ENCODE measurements at places on chromosomes 7 and 10.

- no peak for DNase-seq
Measured at GRCh38 chr10:114974625-114975024, 36.6 kb downstream of the TRUB1 start.

GRCh38 chr10:110918643-110919348, at the start of gene BBIP1:
BBIP1 (minus strand) TSS chr10:110919180; CDS start chr10:110918157, 1,023 bp downstream.
- DNase-seq, result no peak

GRCh38 chr7:139640681-139641080, 117.2 kb downstream of the CLEC2L start:
- DNase-seq, result no peak

- DNase-seq, result no peak
Measured at GRCh38 chr10:34251177-34251576, 563.9 kb downstream of the PARD3 start.

GRCh38 chr10:110498087-110498981, 627 bp downstream of the DUSP5 start:
- peak; percentile 65 for DNase-seq

- no peak for DNase-seq
Measured at GRCh38 chr7:101630591-101630990, 1.5 kb upstream of the MYL10 start.

DNA sequence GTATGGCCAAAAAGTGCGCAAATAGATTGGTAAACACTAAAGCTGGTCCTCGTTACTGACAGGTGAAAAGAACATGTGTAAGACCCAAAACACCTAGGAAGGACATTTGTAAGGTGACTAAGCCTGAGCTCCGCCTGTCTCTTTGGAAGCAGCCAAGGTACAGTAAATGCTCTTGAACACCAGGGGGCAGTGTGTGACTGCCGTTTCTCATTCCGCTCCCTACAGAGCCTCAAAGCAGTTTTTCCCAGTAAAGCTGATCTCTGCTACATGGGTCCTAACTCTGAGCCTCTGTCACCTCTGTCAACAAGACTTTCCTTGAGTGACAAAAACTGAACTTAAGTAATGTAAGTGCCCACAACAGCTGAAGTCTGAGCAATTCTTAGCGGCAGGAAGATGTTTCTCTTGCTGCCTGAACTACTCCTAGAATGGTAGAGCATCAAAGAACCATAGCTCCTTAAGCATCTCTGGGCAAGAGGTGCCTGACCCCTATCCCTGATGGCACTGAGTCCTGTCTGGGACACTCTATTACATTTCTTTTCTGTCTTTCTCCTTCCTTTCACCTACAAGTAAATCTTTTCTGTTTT, 238.0 kb upstream of the INHBA start:
- DNase-seq, result peak; percentile 81

GRCh38 chr7:101195884-101196283, 5.0 kb downstream of the MOGAT3 start:
- DNase-seq, result no peak

DNA sequence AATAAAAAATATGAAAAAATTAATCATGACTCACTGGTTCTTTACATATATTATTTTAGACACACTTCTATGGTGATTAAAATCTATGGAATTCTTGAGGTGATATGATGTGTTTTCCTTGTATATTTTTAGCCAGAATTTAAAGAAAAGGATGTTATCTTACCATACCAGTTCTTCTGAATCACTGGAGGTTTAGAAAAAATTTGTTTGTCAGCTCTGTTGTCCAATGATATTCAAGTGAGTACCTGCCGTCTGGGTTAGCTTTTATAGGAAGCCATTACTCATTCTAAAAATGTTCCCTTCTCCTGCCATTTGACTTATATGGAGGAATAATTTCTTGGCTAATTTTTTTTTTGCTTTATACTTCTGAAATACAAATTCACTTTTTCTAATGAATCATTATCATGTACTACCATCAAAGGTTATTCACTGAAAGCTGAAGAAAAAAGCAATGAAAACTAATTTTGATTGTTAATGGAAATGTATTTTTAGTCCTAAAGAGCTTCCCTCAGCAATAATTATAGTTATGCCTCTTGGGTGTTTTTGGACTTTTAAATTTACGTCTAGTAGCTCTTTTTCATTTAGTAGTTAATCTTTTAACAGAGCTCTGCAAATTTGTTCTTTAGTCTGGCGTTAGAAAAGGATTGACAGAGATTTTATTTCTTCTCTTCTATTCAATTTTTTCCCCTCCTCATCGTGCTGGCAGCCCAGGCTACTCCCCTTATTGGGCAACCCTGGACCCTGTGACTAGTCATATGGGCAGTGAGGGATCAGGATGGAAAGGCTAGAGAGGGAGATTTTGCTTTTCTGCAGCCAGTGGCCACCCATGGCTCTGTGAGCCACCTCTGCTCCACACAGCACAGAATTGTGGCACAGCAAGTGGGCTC, 434.2 kb downstream of the LRMDA start:
- DNase-seq, result no peak

DNA sequence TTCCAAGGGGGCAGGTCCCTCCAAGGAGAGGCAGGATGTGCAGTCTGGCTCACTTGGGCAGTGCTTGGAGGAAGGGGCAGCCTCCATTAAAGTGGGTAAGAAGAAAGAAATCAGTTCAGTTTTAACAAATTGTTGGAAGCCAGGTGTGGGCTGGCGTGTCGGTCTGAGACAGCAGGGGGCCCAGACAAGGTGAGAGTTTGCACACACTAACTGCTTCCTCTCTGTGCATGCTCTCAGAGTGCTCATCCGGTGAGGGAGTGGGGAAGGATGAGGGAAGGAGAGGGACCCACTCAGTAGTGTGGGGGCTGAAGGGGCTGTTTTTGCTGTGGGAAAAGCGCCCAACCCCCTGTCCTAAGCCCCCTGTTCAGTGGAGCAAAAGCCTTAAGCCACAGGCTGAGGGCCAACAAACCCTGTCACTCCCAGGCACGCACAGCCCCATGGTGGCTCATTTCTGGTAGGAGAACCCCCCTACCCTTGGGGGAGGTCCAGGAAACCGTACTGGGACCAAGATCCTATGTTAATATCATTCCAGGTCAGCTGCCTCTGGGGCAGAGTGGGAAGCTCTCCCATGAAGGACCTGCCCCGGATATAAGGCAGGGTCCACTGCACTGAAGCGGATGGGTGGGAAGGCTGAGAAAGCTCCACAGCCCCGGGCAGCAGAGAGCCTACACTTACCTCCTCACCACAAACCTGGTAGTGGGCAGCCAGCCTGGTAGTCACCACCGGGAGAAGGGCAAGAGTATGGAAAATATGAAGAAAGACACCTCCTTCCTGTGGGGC, 5.1 kb upstream of the PCBD1 start:
- DNase-seq, result no peak

GRCh38 chr7:120110169-120110568, 162.8 kb upstream of the KCND2 start:
- no peak for DNase-seq

- no peak for DNase-seq
Measured at GRCh38 chr10:105029286-105029685, 388.2 kb downstream of the SORCS3 start.

GRCh38 chr10:13100349-13101294, 659 bp downstream of the OPTN start:
- DNase-seq, result peak; percentile 36

GRCh38 chr10:125057158-125058001, 103.0 kb downstream of the CTBP2 start:
- peak; percentile 93 for DNase-seq

GRCh38 chr7:99270702-99271101, 1.9 kb upstream of the MYH16 start:
- no peak for DNase-seq

DNA sequence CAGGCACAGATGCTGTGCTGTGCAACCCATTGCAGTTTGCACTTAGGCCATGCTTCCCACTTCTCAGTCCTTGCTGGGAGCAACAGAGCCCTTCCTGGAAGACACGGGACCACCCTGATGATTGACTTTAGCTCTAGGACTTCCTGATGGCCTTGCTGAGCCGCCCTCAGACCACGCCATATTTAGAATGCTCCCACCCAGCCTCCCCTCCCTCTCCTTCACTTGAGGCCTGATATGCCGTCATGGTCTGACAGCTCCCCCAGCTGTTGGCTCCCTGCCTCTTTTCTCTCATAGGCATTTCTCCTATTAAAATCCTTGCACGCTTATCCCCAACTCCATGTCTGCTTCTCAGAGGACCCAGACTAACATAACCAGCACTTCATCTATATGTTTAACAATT, 29.4 kb upstream of the GATAD1 start:
- no peak for DNase-seq

DNA sequence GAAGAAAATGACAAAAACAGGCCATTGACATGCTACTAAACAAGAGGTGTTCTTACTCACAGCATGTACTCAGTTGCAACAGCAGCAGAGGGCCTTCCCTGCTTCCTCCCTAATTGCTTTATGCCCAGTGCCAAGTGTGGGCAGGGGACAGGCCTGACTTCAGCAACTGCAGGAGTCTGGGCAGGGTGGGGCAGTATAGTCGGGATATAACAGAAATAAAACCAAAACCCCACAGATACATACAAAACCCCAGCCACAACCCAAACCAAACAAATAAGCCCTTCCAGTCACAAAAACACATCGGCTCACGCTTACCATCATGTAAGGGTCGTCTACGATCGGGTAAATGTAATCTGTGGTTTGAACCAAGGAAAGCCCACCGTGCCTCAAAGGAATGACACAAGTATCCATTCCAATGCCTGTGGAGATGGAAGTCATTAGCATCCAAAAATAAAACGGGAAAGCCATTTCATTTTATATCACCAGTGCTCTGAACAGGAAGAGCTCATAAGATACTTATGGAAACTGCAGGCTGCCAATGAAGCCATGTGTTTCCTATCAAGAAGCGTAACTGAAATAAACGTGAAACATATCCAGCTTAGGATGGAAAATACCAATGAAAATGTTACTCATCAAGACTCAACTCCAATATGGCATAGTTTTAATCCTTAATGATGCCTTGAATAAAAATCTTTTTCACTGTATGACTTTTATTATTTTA, 9.5 kb downstream of the SEPHS1 start:
- peak; percentile 69 for DNase-seq

DNA sequence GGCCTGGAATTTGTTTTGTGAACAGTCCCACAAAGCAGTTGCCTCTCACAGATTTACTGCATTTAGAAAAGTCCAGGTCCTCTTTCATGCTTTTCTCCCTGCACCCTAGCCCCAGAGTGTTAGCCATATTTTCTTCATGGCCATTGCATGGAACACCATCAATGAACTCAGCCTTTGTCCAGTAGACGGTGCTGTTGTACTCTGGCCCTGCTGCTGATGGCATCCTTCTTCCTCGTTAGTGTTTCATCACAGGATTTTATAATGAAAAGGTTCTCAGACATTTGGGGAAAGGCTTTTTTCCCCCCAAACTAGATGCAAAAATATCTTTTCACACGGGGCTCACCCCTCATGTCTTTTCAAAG, 93.0 kb upstream of the SLC25A13 start:
- DNase-seq, result peak; percentile 21

DNA sequence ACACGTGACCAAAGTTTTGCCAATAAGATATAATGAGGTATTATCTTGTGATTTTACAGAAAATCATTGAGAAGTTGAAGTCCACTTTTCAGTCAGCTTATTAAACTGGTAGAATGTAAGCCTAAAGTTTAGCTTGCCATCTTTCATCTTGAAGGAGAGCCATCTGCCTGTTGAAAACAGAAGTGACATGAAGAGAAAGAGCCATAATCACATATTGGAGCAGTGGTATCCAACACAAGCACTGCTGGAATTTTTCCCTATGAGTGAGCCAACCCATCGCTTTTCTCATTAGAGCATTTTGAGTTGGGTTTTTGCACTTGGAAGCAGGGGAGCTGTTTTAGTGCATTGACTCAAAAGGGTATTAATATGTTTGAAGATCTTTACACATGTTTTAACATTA, 117.6 kb upstream of the FERD3L start:
- peak; percentile 29 for DNase-seq

DNA sequence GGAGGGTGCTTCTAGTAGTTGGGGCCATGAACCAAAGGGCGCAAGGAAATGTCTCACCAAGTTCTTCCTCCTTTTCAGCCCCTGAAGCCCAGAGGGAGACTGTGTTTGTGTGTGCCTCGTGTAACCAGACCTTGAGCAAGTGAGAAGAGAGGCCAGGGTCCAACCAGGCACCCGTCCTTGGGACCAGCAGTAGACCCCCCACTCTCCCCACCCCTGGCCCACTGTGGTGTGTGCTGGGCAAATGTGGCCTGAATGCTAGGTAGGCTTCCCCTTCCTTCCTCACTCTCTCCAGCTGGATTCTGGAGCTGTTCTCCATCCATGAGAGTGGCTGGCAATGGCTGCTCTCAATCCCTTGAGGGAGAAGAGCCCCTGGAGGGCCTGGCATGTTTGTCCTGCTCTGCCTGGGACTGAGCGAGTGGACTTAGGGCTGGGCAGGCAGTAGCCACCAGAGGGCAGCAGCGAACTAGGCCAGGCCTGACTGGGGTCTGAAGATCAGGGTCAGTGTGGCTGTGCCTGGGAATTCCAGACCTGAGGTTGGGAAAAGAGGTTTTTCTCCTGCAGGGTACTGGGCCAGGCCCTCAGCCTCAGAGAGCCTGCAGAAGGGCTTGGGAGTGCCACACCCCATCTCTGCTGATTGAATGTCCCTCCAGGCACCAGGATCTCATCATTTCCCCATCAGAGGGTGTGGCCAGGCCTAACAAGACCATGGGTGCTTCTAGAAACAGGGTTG, 12.5 kb downstream of the SFRP5 start:
- peak; percentile 75 for DNase-seq

GRCh38 chr10:13700473-13701144, 113.8 kb downstream of the PRPF18 start:
- no peak for DNase-seq

DNA sequence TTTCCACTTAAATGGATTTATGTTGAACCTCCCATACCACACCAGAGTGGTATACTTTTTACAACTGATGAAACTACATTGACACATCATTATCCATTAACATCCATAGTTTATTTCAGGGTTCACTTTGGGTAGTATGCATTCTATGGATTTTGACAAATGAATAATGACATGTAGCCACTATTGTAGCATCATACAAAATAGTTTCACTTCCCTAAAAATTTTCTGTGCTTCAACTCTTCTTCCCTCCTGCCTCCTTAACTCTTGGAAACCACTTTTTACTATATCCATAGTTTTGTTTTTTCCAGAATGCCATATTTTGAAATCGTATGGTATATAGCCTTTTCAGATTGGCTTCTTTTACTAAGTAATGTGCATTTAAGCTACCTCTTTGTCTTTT, 199.5 kb upstream of the TMEM196 start:
- no peak for DNase-seq

- DNase-seq, result no peak
Measured at GRCh38 chr7:119472408-119473038, 800.5 kb upstream of the KCND2 start.

DNA sequence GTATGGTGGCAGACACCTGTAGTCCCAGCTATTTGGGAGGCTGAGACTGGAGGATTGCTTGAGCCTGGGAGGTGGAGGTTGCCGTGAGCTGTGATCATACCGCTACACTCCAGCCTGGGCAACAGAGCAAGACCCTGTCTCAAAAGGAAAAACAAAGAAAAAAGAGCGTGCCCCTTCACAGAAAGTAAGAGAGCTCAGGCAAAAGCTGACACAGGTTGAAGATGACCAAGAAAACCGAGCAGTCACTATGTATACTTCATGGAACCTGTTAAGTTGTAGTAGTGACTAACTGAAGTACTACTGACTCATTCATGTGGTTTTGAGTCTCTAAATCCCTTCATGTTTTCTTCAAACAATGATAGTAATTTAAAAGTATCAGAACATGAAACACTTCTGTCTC, 1.2 kb upstream of the PRRT4 start:
- no peak for DNase-seq

All from right hindlimb (tissue), 1 donor.